ENCODE measurements at places on chromosomes 11 and 22.
A peak's percentile ranks its signal among the peaks of the same experiment; 100 is the strongest.

- DNase-seq = no peak
Observed at GRCh38 chr11:33021937-33022336, 6.3 kb downstream of the DEPDC7 start.

DNA sequence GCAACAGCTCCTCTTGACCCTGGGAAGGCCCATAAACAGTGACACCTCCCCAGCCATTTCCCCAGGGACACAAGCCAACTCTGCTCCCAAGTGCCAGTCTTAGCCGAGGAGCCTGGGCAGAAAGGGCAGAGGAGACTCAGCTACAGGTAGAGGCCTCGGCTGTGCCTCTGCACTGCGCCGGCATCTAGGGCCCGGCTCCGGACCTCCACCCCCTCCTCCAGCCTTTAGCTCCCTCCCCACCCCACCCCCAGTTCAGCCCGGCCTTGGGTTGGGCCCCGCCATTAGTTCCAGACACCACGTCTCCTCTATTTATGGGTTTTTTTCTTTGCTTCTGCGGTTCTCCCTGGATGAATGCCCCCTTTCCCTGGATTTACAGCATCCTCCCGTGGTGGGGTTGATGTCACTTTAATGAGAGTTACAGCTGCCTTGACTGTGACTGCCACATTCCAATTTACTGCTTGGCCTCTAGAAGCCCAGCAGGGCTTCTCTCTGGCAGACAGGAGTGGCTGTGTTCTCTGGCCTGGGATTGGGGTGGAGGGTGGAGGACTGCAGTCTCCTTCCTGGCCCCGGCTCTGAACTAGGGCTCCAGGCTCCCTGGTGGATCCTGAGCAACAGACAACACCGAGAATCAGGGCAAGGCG is 13.5 kb upstream of the OAF start:
- no peak for DNase-seq

GRCh38 chr11:33018840-33019239 is 3.2 kb downstream of the DEPDC7 start:
- DNase-seq = no peak

DNA sequence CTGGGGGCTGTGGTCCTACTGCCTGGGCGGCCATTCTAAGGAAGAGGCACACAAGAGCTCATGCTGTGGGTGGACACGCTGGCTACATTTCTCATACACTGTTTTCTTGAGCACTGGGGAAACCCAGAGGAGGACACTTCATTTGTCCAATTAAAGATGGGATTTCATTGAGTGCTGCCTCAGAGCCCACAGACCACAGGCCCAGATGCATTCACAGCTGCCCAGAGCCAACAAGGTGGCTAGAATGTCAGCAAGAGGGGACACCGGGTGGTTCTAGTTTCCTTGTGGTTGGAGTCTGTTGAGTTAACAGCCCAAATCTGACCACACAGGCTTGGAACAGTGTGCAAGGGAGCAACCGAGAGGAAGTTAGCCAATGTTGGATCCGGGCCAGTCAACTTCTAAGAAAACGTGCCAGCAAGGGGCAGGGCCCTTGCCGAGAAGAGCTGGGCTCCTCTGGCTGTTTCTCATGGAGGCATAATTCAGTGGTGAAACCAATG is 35.0 kb upstream of the SORL1 start:
- peak; percentile 8 for DNase-seq
